Osteocyte (in vitro differentiated cells): ENCODE measurements at places on chromosomes 4 and X. TPM values are rescaled to one million over a fixed set of nuclear protein-coding genes. Genes with fewer than 3 reads are reported as not detected.

DNA sequence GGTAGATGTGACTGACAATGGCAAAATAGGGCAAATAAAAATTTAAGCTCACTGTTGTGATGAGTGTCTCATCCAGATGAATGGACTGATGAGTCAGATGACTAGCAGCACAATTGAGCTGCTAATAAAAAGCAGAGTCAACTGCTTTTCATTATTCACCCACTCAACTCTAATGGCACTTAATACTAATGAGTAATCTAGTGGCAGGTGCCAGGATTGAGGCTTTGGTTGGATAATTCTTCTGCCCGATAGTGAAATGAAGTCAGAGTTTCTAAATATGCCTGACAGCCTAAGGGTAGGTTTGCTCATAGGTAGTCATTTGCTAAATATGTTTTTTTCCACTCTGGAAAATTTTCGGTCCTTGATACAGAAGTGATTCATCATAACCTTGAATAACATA is 10.4 kb downstream of the OGT start:
- peaks cover 54% of the 10 kb centered on the region for H3K4me1 ChIP-seq
- H3K27me3 ChIP-seq = no peaks in the 10 kb centered on the region
- H3K4me3 ChIP-seq = no peak overlapping the region

- no peaks in the 10 kb centered on the region for H3K36me3 ChIP-seq
- no peak overlapping the region for H3K4me3 ChIP-seq
- no peaks in the 10 kb centered on the region for H3K27me3 ChIP-seq
- no peak for DNase-seq
These were observed 39.5 kb downstream of the HOPX start for GRCh38 chr4:56641494-56642051.

DNA sequence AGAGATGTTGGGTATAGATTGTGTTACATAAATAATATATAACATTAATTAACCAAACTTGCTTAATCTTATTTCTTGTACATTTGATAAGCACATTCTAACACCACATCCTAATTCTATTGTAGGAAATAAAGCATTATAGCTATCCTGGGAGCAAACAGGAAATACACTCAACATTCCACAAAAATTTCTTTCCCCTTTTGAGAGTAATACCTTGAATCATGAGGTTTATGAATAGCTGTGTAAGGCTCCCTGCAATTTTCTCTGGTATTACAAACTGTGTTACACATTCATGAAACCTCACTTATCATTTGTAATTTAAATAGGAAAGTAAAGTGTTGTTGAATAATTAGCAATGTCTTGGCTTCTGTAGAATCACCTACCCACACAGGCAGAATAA is 95.1 kb downstream of the TMEM47 start:
- no peaks in the 10 kb centered on the region for H3K36me3 ChIP-seq
- no peaks in the 10 kb centered on the region for H3K4me1 ChIP-seq
- no peak for DNase-seq
- no peak overlapping the region for H3K4me3 ChIP-seq

Gene VCX3A
- 0.63 and 0.67 TPM in 2 replicates for total RNA-seq

DNA sequence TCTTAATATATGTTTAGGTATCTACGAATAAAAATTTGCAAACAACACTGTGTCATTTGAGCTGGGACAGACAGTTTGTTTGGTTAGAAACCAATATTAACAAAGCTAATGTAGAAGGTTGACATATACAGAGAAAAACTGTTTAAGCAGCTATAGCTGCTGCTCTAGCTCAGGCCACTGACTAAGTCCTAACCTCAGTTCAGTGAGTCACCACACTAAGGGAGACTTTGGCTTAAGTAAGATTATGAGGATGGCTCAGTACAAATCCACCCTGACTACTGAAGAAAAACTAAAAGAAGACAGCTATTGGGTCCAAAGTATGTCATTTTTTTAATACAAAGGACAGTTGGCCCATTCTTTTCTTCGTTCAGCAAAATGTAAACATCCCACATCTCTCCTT is 717.3 kb upstream of the ACTRT1 start:
- no peaks in the 10 kb centered on the region for H3K36me3 ChIP-seq
- no peaks in the 10 kb centered on the region for H3K27me3 ChIP-seq
- no peak overlapping the region for H3K27ac ChIP-seq
- H3K4me1 ChIP-seq = no peaks in the 10 kb centered on the region
